ENCODE measurements at places on chromosomes 2 and 18. TPM values are rescaled to one million over a fixed set of nuclear protein-coding genes. Genes with fewer than 3 reads are reported as not detected.

Gene GPR75
- total RNA-seq, result 3.7 TPM

- peaks cover 2% of the 10 kb centered on the region for H3K36me3 ChIP-seq
- no peak for DNase-seq
- H3K27ac ChIP-seq, result no peak within 1 kb of the TSS
- H3K27me3 ChIP-seq, result peaks cover 3% of the 10 kb centered on the region
- peaks cover 17% of the 10 kb centered on the region for H3K4me1 ChIP-seq
Observed at GRCh38 chr2:3594493-3595281, at the start of gene COLEC11. Gene COLEC11, plus strand, starts transcription at chr2:3595112. Its CDS starts 9,229 bp downstream, at chr2:3604341.

DNA sequence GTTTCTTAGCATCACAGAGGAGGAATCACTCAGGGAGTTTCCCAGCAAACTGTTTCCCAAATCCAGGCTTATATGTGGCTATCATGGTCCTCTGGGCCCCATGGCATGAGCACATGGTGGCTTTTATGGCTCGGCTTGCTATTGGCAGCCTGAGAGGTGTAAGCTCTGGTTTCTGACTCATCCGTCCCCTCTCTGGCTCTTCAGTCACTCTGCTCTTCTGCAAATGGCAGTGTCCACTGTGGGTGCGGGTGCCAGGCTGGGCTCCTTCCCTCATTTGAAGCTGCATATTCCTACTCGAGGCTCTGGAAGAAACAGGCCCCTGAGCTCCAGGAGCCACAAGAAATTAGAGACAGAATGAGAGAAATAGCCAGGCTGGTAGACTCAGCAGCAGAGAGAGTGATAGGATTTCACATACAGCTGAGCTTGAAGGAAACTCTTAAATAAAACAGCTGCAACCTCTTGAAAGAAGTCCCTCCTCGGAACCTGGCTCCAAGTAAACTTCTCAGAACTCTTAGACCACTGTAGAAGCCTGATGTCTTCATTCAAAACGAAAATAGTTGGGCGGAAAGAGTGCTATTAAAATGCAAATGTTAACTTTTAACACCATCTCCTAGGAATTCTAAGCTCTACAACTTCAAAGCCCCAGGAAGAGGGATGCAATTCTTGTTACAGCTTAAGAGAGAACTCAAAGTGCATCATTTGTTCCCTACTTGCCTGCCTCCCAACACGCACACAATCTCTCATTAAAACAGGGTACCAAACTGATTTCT, 212.6 kb upstream of the SP5 start:
- H3K27me3 ChIP-seq, result peaks cover 23% of the 10 kb centered on the region
- no peak overlapping the region for H3K4me3 ChIP-seq
- peaks cover 36% of the 10 kb centered on the region for H3K4me1 ChIP-seq
- DNase-seq, result no peak
- H3K27ac ChIP-seq, result no peak overlapping the region

DNA sequence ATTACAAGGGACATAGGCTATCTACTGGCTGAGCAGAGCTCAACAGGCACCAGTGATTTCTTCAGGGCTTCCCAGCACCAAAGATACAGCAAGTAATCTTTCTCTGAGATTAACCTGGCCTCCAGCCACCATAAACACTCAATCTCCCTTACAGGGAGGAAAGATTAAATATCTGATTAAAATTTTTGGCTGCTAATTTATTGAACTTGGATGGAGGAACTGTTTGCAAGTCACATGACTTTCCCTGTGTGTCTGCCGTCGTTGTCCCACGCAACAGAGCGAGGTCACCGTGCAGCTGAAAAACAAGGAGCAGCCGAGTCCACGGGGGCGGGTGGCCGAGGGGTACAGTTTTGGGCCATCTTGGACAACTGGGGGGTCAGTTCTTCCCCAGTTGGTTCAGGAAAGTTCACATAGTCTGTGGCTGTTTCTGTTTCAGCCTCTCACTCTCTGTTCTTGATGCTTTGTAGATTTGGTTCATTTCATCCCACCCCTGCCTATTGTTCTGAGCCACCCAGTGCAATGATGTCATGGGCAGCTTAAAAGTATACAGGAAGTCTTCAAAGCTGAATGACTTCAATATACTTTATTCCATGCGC, 186.8 kb upstream of the CTAGE1 start:
- no peak for DNase-seq
- H3K4me3 ChIP-seq, result no peak overlapping the region
- H3K36me3 ChIP-seq, result no peaks in the 10 kb centered on the region
- peaks cover under 1% of the 10 kb centered on the region for H3K27me3 ChIP-seq
- H3K4me1 ChIP-seq, result no peaks in the 10 kb centered on the region
- no peak overlapping the region for H3K27ac ChIP-seq

- H3K27ac ChIP-seq, result peak overlapping the region; percentile 70
- no peak for DNase-seq
- peaks cover 12% of the 10 kb centered on the region for H3K36me3 ChIP-seq
- peaks cover 82% of the 10 kb centered on the region for H3K4me1 ChIP-seq
- no peak overlapping the region for H3K4me3 ChIP-seq
Observed at GRCh38 chr2:105773568-105773967, 28.9 kb downstream of the NCK2 start.

All from activated CD8-positive, alpha-beta memory T cell treated with anti-CD3 and anti-CD28 coated beads, Interleukin-2, amount 10 ng/mL, durations not matched to agents 7 days and 5 days (primary cell).